ENCODE measurements at places on chromosomes 4 and X.

GRCh38 chrX:25012793-25013631 lies 2.8 kb downstream of the ARX start:
- no peak for DNase-seq

DNA sequence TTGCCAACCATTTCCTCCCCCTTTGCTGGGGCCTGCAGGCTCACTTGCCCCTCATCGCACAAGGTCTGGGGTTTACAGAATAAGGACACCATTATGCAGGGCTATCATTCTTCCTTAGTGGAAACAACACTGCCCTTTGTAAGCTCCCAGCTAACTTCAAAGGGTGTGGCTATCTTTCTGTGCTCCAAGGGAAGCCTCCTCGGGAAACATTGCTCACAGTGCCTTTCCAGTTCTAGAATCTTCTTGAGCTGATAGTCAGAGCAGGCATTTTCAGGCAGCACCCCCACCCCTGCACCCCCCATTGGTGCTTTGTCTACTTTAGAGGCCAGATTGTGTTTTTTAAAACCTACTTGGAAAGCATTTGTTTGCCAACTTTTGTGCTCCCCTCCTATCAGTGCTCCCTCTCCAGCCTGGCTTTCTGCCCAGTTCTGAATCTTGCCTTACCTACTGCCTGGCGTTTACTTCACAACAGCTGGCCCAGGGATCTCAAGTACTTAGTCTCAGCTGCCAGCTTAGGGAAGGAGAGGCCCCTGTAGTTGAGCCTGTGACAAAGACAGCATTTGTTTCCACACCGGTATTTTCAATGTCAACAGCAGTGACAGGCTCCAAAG lies 53.5 kb downstream of the PLAC1 start:
- DNase-seq, result no peak

DNA sequence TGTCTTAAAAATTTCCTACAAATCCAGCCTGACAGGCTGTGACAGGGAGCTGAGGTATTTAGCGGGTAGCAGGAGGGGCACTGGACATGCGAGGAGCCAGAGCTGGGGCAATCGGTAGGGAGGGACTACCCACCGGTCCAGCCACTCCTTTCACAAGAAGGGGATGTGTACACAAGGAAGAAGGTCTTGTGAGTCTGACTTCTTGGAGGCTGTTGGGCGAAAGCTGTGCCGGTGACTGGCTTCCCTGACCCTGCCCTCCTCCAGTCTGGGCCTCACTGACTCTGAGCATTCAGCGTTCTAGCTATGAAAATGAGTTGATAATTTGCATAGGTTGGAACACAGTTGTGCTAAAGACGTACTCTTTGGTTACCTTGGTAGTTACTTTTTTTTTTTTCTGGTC lies 12.7 kb upstream of the CXCL8 start:
- no peak for DNase-seq

GRCh38 chrX:31704938-31705337 lies 633.1 kb upstream of the FTHL17 start:
- DNase-seq, result no peak

- no peak for DNase-seq
These were observed 296.1 kb upstream of the ANKRD50 start for GRCh38 chr4:125008676-125009075.

DNA sequence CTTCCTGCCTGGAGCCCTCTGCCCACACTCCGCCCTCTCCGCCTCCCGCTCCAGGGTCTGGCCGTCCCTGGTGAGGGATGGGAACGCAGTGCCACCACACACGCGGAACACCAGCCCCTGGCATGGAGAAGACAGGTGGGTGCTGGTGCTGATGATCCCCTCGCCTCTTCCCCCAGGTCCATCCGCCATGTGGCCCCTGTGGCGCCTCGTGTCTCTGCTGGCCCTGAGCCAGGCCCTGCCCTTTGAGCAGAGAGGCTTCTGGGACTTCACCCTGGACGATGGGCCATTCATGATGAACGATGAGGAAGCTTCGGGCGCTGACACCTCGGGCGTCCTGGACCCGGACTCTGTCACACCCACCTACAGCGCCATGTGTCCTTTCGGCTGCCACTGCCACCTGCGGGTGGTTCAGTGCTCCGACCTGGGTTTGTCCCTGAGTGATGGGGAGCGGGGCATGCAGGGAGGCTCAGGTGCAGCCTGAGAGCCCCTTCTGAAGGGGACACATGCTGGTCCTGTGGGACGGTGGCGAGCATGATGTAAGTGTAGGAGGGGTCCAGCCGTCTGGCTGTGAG lies 9.8 kb downstream of the BGN start:
- DNase-seq, result no peak

- DNase-seq, result no peak
These were observed 2088.7 kb upstream of the AGA start for GRCh38 chr4:179530958-179531357.

DNA sequence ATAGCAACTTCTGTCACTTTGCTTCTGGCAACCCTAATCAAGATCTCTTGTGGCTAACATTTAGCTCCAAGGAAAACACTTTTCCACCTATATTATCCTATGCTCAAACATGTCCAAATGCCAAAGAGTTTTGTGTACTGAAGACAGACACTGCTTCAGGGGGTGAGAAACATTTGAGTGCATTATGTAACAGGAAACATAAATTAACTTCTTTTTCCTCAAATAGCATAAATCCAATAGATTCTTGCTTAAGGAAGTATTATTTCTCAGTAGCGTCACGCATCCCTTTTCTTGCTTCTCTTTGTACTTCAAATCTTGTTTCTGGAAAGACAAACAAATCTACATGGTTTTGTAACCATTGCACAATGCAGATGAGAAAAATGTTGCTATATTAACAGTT lies 839.1 kb downstream of the GLUD2 start:
- DNase-seq, result no peak

DNA sequence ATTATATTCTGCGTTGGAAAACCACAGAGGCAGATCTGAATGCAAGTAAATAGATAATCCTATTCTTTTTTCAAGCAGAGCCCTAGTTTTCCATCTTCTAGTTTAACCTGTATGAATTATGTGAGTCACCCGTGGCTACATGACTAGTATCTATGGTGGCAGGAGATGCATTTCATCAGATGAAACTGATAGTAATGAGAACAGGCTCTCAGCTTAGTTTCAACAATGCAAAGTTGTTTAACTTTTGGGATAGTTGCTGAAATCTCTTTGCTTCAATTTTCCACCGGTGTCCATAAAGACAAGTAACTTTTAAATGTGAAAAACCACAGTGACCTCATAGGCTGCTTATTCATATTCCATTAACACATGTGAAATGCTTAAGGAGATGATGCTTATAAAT lies 1317.4 kb upstream of the TENM3 start:
- no peak for DNase-seq

- DNase-seq, result no peak
These were observed 4.8 kb downstream of the AREG start for GRCh38 chr4:74449571-74450297.

GRCh38 chr4:97027728-97028410 lies 1115.4 kb downstream of the STPG2 start:
- no peak for DNase-seq

- no peak for DNase-seq
These were observed 55.9 kb downstream of the HTRA3 start for GRCh38 chr4:8325291-8325973.

GRCh38 chr4:114192854-114193253 lies 213.4 kb upstream of the ARSJ start:
- DNase-seq, result no peak

- no peak for DNase-seq
These were observed 53.1 kb downstream of the ATXN3L start for GRCh38 chrX:13266641-13267345.

- DNase-seq, result no peak
These were observed 608.3 kb upstream of the PCDH10 start for GRCh38 chr4:132540797-132541196.
